ENCODE measurements at places on chromosomes 13 and 19.

DNA sequence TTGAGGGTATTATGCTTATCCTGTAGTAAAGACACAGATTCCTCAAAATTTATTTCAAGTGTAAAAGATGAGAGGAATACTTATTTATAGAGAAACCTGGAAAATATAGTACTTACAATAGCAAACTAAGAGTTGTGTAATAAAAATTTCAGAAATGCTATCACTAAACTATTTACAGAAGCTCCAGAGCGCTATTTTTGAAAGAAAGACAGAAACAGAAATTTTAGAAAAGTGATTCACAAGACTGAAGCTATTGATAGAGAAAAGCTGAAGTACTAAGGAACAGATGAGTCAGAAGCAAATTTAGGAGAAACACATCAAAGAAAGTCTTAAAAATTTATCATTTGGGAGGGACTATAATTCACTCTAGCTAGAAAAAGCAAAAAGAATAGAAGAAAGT lies 1174.2 kb downstream of the DIAPH3 start:
- no peak for DNase-seq

DNA sequence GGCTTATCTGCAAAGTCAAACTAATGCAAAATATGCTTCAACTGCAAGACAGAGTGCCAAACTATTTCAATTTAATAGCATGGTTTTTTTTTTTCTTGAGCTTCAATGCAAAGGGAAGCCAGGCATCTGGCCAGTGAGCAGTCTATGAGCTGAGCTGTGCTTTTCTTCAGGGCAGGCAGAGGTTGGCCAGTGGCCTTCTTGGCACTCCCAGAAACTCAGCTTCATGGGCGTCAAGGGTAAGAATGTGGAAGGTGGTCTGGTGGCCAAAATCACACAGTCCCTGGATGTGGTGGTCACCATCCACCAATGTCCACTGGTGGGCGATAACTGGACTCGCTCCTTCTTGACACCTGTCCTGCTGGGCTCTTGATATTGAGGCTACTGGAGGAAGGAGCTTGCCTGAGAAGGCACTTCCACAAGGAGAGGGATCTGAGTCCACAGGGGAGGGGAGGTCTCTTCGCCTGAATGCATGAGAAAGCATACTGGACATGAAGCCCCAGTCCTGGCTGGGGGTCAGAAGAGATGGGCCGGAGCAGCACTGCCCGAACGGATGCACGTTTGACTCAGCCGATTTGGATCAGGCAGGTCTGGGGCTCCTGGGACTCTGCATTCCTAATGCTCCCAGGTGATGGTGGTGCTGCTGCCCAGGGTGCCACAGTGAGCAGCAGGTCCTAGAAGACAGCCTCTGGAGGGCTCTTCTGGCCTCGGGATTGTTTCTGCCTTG lies 17.1 kb downstream of the COL4A2 start:
- no peak for DNase-seq

DNA sequence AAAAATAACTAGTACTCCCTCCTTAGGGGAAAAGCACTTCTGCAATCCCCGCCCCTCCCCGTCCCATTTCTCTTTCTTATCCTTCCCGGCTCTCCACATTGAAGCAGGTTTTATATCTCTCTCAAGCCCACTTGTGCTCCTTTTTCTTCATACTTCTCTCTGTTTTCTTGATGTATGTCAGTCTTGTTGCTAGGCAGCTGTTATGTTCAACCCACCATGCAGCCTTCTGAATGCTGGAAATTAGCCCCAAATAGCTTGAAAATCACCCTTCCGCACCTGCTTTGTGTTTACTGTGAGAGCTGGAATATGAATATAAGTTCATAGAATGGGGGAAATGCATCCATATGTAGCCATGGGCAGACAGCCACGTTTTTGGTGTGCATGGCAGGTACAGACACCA lies 461.4 kb downstream of the MYO16 start:
- no peak for DNase-seq

GRCh38 chr13:109783447-109783814 lies 3.0 kb downstream of the IRS2 start:
- peak; percentile 64 for DNase-seq

- no peak for DNase-seq
Observed at GRCh38 chr19:55539090-55539984, 2.4 kb upstream of the SBK2 start.

DNA sequence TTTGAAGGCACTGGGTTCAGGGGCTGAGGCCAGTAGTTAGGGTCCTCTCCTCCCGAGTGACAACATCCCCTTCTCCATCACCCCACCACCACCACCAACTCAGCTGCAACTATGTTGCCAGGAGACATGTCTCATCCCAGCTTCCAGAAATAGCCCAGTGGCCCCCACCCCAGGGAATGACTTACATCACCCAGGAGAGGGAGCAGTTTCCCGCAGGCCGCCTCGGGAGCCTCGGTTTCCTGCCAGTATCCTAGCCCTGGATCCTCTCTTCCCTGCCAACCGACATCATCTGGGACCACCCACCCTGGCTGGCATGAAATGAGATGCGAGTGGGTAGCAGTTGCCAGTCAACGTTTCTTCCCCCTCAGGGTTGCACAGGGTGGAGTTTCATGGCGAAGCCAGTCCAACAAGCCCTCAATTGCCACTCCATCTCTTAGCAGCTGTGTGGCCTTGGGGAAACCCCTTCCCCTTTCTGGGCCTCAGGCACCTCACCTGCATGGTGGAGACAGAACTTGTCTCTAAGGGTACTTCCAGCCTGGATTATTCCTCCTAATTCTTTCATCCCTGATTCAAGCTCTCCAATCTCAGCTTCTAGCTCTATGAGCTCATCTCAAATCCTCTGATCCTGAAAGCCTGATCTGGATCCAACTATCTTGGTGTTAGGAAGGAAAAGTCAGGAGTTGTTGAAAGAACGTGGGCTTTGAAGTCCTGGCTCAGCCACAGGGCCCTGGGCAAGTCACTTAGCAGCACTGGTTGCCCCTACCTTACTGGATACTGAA lies 3.9 kb upstream of the GSK3A start:
- DNase-seq = peak; percentile 76

- DNase-seq = peak; percentile 25
Observed at GRCh38 chr13:31105020-31105795, 56.5 kb downstream of the HSPH1 start.

- peak; percentile 21 for DNase-seq
Observed at GRCh38 chr13:113647351-113648215, 10.4 kb downstream of the ATP4B start.

DNA sequence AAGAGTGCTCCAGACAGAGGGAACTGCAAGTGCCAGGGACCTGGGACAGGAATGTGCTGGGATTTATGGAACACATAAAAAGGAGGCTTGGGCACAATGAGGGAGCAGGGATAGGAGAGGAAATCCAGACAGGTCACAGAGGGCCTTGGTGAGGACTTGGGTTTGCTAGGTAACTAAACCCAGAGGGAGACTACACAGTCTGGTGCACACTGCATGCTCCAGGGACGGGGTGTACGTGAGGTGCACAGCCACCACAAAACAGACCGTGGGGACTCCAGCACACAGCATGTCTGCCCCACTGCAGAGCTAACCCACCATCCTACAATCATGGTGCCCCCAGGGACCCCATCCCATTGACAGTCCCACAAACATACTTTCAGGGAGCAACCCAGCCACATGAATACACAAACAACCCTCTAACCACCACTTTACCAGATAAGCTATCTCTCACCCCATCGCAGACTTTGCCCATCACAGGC lies 5.5 kb upstream of the ZFP36 start:
- DNase-seq = no peak

DNA sequence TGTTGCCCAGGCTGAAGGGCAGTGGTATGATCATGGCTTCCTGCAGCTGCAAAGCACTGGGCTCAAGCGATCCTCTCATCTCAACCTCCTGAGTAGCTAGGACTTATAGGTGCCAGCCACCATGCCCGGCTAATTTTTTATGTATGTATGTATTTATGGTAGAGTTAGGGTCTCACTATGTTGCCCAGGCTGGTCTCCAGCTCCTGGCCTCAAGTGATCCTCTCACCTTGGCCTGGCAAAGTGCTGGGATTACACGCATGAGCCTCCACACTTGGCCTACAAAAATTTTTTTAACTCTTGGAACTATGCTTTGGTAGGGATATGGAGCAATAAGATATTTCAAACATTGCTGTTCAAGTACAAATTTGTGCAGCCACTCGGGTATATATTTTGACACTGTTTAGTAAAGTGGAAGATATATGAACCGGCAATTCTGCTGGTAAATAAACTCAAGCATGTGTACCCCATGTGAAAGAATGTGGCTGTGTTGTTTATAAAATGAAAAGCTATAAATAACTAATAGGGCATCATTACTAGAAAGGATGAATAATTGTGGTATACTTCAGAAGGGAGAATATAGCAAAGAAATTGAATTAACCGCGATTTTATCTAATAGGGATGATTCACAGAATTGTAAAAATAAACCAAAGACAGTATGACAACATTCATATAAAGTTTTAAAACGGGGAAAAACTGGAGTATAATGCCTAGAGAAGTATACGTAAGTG lies 1.1 kb downstream of the ZNF566 start:
- no peak for DNase-seq

GRCh38 chr19:13098277-13099072 lies 4.2 kb downstream of the LYL1 start:
- no peak for DNase-seq

DNA sequence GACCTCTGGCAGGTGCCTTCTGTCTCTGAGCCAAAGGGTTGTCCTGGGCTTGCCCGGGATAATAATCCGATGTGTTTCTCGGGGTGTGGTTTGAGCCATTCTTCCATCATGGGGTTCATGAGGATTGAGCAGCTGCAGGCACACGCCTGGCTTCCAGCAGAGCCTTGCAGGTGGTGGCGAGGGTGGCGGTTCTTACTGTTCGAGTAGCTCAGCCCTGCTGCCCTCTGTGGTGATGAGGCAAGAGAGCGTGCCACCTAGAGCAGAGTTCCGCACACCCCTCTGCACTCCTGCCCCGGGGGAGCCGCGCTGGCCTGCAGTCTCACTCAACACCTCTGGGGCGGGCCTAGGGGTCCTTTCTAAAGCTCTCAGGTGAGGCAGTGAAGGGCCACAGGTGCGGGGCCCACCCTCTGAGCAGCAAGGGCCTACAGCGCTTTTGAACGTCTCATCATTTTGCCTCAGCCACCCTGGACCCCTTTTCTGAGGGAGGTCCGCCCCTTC lies 3.8 kb downstream of the SCN1B start:
- no peak for DNase-seq

GRCh38 chr13:112781287-112781686 lies 91.4 kb downstream of the ATP11A start:
- DNase-seq = no peak

DNA sequence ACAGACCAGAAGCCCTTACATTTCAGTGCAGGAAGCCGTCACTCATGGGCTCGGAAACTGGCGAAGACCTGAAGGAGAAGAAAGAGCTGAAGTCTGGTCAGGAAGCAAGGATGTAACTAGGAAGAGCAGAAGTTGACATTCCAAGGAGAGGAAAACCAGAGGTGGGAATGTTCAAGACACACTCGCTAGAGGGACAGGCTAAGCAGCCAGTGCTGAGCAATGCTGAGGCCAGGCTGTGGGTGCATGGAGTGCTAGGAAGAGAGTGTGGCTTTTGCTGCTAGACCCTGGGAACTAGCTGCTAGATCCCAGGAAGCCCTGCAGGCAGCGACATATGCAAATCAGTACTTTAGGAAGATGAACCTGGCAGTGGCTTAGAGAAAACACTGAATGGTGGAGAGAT lies 12.1 kb upstream of the URAD start:
- no peak for DNase-seq

GRCh38 chr19:35248310-35249145 lies at the start of gene LSR:
TSS of gene LSR (plus strand) at chr19:35249002. CDS start at chr19:35249023, 21 bp downstream.
- no peak for DNase-seq

DNA sequence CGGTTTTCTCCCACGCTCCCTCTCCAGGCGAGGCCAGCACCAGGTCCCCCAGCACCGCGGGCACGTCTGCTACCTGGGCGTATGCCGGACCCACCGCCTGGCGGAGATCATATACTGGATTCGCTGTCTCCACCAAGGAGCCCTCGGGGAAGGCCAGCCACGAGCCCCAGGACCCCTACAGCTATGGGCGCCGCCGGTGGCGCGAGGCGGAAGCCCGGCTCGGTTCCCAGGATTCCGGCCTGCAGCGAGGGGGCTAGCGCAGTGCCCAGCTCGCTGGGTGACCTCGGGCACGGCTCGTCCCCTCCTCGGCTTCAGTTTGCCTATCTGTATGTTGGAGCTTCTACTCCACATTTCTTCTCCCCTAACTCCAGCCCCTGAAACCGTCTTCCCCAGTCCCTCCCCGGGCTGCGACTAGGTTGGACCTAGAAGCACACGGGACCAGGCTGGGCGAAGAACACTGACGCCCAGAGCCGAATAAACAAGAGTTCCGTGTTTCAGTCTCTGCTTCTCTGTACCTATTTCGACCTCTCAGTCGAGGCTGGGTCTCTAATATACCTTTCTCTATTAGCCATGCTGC lies 749 bp upstream of the CPT1C start:
- DNase-seq = no peak

DNA sequence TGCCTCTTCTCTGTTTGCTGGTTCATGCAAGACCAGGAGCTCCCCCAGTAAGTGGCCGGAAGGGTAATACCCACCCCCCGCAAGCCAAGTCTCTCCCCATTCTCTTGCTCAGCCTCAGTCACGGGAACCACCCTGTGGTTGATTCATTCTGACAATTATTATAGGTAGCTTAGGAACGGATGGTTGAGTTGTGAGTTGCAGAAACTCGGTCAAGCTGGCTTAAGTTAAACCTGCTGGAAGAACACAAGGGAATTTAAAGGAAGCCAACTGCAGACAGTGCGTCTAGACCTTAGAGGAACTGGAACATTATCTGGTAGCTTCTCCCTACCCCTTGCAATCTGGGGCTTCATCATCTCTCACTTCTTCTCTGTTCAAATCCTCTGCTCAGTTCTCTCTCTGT lies 8.9 kb downstream of the FPR1 start:
- no peak for DNase-seq

- peak; percentile 33 for DNase-seq
Observed at GRCh38 chr19:40799558-40800338, 757 bp downstream of the EGLN2 start.

DNA sequence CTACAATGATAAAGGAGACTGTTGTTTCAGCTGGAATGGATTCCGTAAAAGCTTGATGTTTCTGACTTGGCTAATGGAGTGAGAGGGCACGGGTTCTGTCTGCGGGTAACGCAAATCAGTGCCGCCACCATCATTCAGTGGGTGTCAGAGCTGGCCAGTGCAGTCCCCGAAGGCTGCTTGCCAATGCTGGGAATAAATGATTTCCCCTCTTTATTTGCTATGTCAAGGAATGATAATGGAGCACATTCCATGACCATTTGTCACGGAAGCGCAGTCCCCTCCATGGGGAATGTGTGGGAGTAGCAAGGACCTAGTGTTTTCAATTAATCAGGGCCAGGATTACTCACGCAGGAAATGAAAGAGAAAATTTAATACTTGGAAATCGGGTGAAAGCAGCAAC lies 899.3 kb downstream of the UQCRFS1 start:
- no peak for DNase-seq

DNA sequence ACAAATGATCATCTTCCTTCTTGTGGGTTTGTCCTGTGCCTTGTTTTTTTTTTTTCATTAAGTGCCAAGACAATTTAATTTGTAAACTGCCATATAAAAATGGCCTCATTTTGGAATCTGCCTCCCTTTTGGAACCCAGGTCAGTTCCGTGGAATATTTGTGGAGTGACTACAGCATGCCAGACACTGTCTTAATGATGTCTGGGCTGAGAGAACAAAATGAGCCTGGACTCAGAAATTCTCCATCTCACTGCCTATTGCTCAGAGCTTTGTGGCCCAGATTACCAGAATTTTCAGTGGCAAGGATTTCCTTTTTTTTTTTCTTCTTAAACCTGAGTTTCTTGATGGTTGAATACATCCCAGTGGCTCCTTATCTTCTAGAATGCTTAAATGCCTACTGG lies 340.6 kb downstream of the ENOX1 start:
- DNase-seq = no peak

- no peak for DNase-seq
Observed at GRCh38 chr13:50213526-50213925, 198.3 kb downstream of the KCNRG start.
